ENCODE measurements at places on chromosomes 3 and 15.

DNA sequence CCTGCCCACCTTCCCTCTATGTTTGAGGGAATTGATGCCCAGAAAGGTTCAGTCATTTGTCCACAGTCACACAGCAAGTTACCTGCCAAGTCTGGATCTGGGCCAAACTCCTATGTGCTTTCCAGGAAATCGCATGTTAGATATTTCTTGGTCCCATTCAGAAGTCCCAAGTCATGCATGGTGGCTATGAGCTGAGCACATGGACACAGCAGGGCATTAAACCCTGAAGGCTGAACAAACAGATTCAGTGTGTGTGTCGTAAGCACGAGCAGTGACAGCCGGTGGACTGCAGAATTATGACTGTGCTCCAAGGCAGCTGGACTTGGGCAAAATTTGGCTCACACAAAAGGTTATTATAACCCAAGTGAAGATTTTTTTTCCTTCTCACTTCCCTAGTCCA lies 11.4 kb upstream of the SLC6A6 start:
- DNase-seq = no peak

- DNase-seq = no peak
Measured at GRCh38 chr3:126063358-126063965, 20.5 kb downstream of the SLC41A3 start.

GRCh38 chr3:98564282-98565005 lies 29.0 kb downstream of the CPOX start:
- DNase-seq = no peak

GRCh38 chr3:59872128-59872527 lies 822.3 kb upstream of the CFAP20DC start:
- DNase-seq = no peak

DNA sequence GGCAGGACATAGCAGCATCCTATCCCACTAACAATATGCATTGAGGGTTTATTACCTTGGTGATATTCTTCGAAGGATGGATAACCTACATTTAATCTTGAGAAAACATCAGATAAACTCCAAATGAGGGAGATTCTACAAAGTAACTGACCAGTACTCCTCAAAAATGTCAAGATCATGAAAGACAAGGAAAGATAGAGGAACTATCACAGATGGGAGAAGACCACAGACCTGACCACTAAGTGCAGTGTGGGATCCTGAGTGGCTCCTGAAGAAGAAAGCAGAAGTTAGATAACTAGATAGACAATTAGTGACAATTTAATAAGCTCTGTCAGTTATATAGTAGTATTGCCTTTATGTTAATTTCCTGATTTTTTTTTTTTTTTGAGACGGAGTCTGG lies 17.7 kb upstream of the CGNL1 start:
- no peak for DNase-seq

- DNase-seq = no peak
Measured at GRCh38 chr3:148464246-148464645, 233.5 kb upstream of the AGTR1 start.

DNA sequence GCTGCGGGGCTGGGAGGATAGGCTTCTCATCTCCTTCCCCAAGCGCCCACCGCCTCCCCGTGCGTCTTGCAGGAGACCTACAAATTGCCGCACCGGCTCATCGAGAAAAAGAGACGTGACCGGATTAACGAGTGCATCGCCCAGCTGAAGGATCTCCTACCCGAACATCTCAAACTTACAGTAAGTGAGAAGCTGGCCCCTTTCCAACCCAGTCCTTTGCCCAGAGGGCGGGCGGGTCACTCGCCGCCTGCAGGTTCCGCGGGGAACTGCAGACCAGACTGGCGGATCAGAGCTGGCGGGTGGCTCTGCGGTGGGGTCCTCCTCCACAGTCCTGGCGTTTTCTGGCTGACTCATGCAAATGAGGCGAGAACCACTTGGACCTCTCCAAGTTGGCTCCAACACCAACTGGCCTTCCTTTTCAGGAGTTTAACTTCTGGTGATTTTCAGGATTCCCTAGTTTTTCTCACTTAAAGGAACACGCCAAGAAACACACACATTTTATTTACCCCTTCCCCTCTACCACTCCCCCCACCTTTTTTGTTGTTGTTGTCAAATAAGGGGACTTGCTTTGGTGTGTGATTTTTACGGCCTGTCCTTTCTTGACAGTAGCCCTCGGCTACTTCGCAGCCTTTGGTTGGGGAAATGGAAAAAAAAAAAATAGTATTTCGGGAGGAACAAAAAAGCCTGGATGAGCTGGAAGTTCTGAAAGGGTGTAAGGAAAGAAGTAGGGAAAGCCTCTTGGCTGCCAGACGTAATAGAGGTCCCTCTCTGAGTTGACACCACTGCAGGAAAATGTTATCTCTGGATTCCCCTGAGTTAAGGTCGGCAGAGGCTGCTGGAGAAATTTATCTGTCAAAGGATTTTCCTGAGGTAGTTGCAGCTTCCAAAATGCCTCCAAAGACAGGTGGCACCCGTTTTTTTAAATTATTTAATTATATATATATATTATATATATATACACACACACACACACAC lies 1.3 kb downstream of the BHLHE40 start:
- DNase-seq = peak; percentile 88

GRCh38 chr15:60508442-60508841 lies 29.5 kb upstream of the ICE2 start:
- DNase-seq = no peak

Data from activated CD4-positive, alpha-beta T cell treated with anti-CD3 and anti-CD28 coated beads for 24 hours (primary cell).